ENCODE measurements at places on chromosomes 12 and 14. TPM values are rescaled to one million over a fixed set of nuclear protein-coding genes. Genes with fewer than 3 reads are reported as not detected.

DNA sequence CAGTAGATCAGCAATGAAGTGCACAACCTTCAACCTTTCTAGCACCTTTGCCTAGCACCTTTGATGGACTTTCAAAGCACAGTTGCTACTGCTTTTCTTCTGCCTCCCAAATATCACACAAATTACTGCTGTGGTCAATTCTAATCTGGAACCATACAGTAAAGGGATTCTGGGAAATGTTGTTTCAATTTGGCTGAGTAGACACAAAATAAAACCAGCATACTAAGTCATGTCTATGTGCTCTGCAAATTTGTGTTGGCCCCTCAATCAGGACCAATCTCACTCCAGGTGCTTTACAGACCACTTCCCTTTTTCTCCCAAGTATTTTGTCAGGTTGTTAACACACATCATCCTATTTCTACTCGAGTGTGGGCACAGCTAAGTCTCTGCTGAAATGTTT, 38.3 kb upstream of the ADAMTS20 start:
- DNase-seq: no peak

DNA sequence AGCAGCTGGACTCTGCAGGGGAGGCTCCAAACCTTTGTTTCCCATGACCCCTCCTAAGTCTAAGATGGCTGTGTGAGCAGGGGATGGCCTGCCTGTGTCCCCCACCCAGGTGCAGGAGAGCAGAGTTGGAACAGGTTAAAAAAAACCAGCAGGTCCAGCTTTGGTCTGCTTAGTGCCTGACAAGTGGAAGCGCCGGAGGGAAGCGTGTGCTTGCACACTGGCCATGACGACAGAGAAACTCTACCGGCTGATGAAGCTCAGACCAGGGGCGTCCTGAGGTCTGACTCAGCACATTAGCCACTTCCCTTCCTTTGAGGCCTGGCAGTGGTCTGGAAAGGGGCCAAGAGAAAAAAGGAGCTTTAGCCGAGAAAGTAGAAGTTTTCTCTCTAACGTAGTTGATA, 280.1 kb downstream of the VRK1 start:
- no peak for DNase-seq

- no peak for DNase-seq
These were observed 6.7 kb upstream of the SLC10A1 start for GRCh38 chr14:69803753-69804152.

GRCh38 chr12:132218527-132218875, 74.2 kb downstream of the NOC4L start:
- DNase-seq: no peak

DNA sequence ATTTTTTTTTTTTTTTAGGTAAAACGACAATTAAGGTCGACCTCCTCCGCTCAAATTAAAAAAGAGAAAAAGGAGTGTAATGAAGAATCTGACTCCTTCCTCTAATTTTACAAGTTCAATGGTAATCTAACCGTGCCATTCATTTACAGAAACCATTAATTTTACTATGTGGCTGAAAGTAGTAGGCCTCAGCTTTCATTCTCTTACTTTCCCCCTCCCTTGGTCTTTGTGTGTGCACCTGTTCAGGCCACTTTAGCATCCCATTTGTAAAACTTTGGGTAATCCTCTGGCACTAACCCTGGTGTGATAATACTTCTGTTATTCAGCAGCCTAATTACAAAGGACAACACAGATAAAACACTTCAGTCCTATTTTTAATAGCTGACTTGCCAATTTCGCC, 128.1 kb downstream of the ASCL1 start:
- no peak for DNase-seq

EEF1AKMT3 gene
- total RNA-seq: 13.3 TPM

GRCh38 chr12:96719660-96720362, 187.2 kb upstream of the NEDD1 start:
- no peak for DNase-seq

OR10P1 gene
- total RNA-seq: not detected

DNA sequence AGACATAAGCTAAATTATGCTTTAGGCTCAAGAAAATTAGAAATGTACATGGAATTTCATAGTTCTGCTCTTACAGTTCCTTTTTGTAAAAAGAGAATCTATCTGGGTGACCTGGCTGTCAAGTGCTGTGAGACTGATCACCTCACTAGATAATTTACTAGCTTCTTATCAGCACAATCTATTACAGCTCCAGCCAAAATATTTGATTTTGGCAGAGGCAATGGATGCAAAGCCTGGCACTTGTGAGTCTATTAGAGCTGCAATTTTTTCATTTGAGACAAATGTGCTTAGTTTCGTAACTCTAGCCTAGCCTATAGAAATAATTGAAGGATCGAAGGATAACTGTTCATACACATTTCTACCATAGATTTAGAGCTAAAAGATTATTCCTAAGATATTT, 927.5 kb downstream of the SLC6A15 start:
- DNase-seq: no peak

NCAPD2 gene
- total RNA-seq: 12.6 TPM

DNA sequence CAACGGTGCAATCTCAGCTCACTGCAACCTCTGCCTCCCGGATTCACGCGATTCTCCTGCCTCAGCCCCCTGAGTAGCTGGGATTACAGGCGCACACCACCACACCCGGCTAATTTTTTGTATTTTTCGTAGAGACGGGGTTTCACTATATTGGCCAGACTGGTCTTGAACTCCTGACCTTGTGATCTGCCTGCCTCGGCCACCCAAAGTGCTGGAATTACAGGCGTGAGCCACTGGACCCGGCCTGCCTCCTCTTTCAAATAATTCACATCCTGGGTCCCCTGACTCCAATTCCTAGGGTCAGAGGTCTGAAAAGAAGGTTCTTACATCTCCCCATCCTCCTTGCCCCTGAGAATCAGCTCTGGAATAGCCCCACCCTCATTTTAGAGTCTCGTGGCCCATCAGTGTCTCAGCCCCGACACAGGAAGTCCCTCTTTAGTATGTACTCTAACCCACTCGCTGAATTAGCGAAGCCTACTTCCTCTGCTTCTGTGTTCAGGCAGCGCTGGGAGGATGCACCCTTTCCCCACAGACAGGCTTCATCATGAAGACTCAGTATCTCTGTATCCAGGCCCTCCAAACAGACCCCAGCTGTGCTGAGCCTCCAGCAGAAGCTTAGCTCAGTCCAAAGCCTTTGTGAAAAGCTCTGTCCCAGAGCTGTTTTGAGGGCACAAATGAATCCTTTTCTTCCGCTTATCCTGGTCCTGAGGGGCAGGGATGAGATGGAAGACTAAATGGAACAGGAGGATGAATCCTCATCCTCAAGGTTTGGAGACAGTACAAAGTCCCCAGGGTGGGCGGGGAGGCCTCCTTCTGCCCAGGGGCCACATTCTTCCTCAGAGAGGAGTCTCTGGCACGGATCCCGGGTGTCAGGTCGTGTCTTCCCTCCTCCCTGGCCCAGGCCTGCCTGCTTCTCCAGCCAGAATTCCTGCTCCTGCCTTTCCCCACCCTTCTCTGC, 3.5 kb downstream of the LPAR5 start:
- DNase-seq: no peak

DNA sequence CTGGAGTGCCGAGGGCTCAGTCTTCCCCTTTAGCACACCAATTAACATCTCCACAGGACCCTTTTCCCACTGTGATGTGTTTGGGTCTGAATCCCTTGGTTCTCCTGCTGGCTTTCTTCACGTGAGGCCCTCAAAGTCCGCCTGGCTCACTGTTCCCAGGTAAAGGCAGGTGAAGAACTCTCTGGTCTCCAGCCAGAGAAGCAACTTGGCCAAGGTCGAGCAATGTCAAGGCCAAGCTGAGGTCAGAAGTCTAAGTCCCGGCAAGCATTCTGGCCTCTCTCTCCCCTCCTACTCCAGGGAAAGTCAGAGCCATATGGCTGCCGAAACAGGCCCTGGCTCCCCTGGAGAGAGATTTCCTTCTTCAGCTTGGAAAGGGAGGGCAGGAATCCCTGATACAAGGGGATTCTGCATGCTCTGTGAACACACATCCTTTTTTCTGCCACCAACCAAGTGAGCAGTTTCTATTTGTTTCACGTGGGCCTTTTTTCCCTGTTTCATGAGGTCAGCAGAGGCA, 61.4 kb upstream of the ESRRB start:
- no peak for DNase-seq

- no peak for DNase-seq
These were observed 92.8 kb upstream of the PLXNC1 start for GRCh38 chr12:94055528-94055927.

- DNase-seq: peak; percentile 18
These were observed 106.0 kb upstream of the TMTC1 start for GRCh38 chr12:29889737-29890136.

GLT1D1 gene
- total RNA-seq: 3.6 TPM

KRT3 gene
- total RNA-seq: not detected

DNA sequence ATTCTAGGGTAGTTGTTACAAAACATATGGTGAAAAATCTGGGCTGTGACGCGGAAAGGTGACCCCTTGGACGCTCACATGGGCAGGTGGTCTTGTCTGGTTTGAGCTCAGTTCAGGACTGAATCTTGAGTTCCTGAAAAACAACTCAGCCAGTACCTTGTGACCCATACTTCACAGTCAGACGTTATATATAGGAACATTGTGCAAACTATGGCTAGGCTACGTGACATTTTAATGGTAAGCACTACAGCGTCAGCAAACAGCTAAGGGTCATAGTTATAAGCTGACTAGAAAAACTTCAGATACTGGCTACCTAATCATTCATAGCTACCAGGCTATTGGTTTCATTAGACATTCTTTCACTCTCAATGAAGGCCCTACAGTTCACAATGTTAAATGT, 14.8 kb upstream of the EDDM3A start:
- no peak for DNase-seq

- DNase-seq: no peak
These were observed 252.2 kb downstream of the SYT10 start for GRCh38 chr12:33187409-33187808.

DNA sequence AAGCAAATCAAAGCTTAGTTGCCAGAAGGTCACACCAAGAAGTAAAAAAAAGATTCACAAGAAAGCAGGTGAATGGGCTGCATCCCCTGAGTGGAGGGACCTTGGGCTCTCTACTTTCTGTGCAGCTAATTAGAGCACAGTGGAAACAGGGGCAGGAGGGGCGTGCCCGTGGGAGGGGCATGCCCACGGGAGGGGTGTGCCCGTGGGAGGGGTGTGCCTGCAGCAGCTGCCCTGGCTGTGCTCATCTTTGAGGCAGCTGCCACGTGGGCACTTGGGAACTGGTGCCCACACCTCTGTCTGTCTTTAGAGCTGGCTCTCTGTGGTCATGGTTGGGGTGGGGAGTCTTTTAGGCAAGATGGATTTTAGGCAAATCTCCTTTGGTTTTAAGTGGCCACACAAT, 60.0 kb downstream of the EML1 start:
- DNase-seq: no peak

GRCh38 chr14:85483037-85483436, 46.9 kb upstream of the FLRT2 start:
- DNase-seq: no peak

GRCh38 chr14:96103560-96104460, 64.6 kb downstream of the C14orf132 start:
- DNase-seq: no peak

GRCh38 chr12:40616383-40616915, 75.8 kb upstream of the CNTN1 start:
- DNase-seq: no peak

- DNase-seq: no peak
These were observed 843.5 kb downstream of the BCL11B start for GRCh38 chr14:98428483-98428994.

GRCh38 chr12:41988715-41989114, 156.0 kb downstream of the GXYLT1 start:
- no peak for DNase-seq

- peak; percentile 73 for DNase-seq
These were observed 87.8 kb upstream of the NCOR2 start for GRCh38 chr12:124655048-124655697.

PROX2 gene
- total RNA-seq: not detected

TIGAR gene
- 0.26 TPM for total RNA-seq

DNA sequence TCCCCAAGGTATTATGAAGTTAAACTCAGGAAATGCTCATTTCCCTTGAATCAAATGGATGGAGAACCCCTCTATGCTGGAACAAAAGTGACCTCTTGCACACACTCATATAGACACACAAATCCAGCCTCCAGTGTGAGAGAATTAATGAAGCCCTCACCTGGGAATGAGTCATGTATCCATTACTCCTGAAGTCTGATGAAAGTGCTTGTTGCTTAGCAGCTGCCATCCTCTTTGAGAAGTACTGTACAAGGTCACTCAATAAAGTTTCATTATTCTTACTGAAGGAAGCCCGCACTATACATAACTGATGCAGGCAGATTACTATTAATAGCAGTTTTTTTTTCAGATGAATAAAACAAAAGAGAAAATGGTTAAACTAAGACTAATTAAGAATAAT, 102.3 kb downstream of the RERG start:
- DNase-seq: no peak

GPR68 gene
- total RNA-seq: not detected

- DNase-seq: no peak
These were observed 39.2 kb upstream of the GPR68 start for GRCh38 chr14:91283666-91284065.

DNA sequence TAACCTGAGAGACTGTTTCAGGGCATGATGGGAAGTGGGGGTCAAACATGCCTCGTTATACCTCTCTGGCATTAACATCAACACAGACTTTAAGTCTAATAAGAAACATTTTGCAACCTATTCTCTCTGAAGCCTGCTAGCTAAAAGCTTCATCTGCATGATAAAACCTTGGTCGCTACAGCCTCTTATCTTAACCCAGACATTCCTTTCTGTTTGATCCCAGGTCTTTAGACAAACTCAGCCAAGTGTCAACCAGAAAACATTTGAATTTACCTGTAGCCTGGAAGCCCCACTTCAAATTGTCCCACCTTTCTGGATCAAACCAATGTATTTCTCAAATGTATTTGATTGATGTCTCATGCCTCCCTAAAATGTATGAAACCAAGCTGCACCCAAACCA, 9.1 kb downstream of the PPP2R3C start:
- DNase-seq: no peak

INTS13 gene
- 37.9 TPM for total RNA-seq

GRCh38 chr12:24360907-24361306, 411.4 kb upstream of the SOX5 start:
- no peak for DNase-seq

- no peak for DNase-seq
These were observed 438.4 kb downstream of the RAD51B start for GRCh38 chr14:68257969-68258368.

DNA sequence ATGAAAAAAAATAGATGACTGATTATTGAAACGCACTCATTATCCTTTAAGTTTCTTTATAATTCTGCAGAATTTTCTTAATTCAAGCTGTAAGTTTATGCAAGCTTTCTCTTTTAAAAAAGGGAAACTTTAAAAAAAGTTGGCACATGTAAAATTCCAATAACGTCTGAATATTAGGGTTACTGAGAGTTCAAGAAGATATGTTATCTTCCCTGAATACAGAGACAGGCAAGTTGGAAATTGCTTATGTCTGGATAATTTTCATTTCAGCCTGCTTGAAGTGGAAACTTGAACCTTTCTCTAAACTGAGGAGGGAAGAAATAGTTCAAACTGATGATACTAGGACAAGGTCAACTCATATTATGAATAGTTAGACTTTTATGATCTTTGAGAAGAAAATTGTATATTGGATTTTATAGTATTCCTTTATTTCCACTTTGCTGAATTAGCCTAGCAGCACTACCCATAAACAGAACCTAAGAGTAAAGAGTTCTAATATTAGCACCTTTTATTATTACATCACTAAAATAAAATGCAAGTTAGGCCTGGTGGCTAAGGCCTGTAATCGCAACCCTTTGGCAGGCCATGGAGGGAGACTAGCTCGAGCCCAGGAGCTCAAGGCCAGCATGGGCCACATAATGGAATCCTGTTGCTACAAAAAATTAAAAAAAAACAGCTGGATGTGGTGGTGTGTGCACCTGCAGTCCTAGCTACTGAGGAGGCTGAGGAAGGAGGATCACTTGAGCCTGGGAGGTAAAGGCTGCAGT, 288.0 kb downstream of the TRHDE start:
- DNase-seq: no peak

STAC3 gene
- not detected for total RNA-seq

AICDA gene
- total RNA-seq: 0.41 TPM
